Type B pancreatic cell (in vitro differentiated cells): ENCODE measurements at places on chromosomes 13 and 19. TPM values are rescaled to one million over a fixed set of nuclear protein-coding genes. Genes with fewer than 3 reads are reported as not detected.

ZNF431 gene
- total RNA-seq, result 38.0 and 40.6 TPM in 2 replicates

EPSTI1 gene
- total RNA-seq, result 7.9 and 15.7 TPM in 2 replicates

APC2 gene
- 1.2 and 9.2 TPM in 2 replicates for total RNA-seq

KLK3 gene
- total RNA-seq, result not detected in 2 replicates

PGLYRP1 gene
- not detected in 2 replicates for total RNA-seq

ZNF681 gene
- total RNA-seq, result 8.4 and 8.5 TPM in 2 replicates

ZNF564 gene
- total RNA-seq, result 11.0 and 14.5 TPM in 2 replicates
